Femur (tissue), 1 donor: ENCODE measurements at places on chromosomes 12 and 14.

GRCh38 chr14:100312877-100313400, 6.7 kb upstream of the SLC25A29 start:
- DNase-seq = no peak

- DNase-seq = no peak
Measured at GRCh38 chr12:110349514-110350151, 53.9 kb downstream of the ANAPC7 start.

DNA sequence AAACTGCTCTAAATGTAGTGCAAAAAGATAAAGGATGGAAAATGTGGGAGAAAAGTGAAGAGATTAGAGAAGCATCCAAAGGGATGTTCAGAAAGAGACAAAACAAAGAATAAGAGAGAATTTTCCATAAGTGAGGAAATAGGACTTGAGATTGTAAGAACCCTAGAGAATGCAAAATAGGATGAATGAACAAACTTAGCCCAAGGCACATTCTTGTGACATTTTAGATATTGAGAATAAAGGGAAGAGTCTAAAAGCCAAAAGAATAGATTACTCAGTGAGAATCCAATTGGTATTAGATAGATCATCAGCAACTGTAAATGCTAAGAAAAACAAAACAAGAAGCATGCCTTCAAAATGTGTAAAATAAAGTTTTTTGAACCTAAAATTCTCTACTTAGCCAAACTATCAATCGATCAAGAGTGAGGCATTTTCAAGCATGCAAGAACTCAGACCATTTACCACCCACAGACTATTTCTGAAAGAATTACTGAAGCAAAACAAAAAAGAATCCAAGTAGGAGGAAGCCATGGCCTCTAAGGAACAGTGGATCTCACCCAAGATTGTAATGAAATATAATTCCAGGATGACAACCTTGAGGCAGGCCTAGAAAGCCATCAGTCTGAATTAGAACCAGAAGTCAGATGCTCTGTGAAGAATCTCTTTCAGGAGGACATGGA, 33.5 kb downstream of the DYRK2 start:
- no peak for DNase-seq

DNA sequence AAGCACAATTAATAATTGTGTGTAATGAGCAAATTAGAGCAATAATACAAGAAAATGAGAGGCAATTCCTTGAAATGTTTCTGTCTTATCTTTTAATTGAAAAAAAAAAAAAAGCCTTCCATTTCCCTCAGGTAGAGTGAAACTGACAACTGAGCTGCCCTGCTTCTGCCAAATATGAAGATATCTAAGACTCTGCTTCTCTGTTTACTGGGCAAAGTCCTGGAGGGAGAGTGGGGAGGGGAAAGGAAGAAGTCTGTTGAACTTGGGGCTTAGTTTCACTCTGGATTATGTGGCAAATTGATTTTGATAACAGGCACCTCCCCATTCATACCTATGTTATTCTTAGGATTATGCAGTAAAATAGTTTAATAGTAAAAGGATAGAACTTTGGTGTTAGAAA, 364.9 kb downstream of the NRXN3 start:
- no peak for DNase-seq

DNA sequence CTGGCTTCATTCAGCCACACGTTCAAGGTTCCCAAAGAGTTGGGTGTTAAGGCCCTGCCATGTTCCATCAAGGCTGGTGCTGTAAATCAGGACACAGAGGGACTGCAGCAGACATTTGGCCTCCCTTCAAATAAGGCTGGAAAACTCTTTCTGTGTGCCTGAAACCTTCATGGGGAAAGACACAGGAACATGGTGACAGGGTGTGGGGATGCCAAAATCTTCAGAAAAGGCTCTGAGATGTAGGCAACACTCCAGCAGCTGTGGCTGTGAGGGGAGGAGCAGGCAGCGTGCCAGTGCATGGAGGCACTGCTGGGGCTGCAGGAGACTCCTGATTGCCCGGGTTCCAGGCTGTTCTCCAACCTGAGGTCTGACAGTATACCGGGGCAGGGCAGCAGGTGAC, 15.0 kb downstream of the POMT2 start:
- DNase-seq = peak; percentile 54

DNA sequence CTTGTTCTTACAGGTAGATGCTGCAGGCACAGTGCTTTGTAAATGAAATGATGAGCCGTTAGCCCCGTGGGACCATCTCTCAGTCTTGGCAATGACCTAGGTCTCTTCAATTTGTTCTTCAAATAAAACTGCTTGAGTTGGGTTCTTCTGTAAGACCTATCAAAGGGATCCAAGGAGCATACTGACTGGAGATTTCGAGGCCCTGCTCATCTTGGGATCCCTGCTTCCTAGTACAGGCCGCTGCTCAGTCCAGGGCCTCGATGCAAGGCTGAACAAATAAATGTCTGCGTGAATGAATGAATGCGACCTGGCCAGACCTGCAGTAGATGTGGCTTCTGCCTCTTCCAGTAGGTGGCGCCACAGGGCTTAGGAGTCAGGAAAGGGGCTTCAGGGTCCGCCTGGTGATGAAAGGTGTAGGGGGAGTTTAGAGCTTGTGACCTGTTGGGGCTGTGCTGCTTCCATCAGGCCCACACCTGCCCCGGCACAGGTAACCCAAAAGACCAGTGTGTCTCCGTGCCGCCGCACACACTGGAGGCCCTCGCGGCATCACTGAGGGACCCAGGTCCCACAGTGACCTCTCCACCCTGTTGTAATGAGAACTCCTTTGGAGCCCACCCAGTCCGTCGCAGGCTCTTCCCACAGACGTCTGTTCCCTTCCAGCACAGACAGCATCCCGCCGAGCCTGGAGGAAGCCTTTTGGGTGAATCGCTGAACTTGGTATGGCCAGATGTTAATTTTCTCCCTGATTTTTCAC, 4.4 kb downstream of the CACNA1C start:
- DNase-seq = peak; percentile 60

DNA sequence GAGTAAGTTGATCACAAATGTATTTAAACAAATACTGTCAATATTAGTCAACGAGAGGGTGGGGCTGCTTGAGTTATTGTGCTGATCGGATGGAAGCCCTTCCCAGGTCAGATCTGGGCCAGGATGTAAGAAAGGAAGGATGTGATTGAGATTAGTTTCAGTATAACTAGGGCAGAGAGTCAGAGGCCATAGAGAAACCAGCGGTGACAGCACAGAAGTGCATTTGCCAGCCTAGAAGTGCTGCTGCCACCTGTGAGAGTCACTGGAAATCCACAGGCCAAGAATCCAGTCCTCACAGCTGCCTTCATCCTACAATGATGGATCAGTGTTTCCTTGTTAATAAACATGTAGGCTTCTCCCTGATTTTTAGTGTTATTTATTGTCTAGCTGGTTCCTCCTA, 9.8 kb upstream of the FERMT2 start:
- no peak for DNase-seq

- DNase-seq = no peak
Measured at GRCh38 chr14:58987591-58987990, 200.9 kb upstream of the DAAM1 start.

DNA sequence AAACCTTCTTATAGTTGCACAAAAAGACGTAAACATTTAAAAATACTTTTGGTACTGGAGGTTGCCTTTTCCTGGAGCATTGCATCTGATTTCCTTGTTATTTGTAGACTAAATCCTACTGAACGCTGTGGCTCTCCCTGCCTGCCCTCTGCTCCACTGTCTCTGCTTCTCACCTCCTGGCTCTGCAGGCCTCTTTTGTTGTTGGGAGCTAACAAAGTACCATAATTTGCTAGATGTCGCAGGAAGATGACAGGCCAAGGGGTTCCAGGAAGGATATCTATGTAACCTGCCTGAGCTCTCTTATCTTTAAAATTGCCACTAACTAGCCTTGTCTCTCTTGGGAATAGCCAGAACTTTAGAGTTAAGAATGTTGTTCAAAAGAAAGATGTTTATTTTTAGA, 21.4 kb downstream of the SYNE2 start:
- no peak for DNase-seq

GRCh38 chr14:43184540-43184939, 1322.5 kb downstream of the FSCB start:
- DNase-seq = no peak

DNA sequence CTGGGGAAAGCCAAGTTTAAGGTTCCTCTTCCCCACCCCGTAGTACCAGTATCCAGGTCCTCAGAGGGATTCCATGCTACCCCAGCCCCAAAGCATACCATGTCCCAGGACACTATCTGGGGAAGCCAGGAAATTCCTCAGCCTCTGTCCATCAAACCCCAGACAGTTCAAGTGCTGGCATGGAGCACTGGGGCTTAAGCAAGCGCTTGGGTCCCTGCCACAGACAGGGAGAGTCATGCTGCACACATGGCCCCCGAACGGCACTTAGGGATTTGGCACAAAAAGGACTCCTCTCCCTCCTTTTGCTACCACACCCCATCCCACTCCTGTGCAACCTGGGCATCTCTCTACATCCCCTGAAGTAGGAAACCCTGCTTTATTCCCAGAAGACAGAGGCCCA, 21.8 kb downstream of the ADCY6 start:
- no peak for DNase-seq

- DNase-seq = no peak
Measured at GRCh38 chr14:51087031-51087441, 7.9 kb downstream of the TRIM9 start.
